ENCODE measurements at places on chromosomes 6 and 20. TPM values are rescaled to one million over a fixed set of nuclear protein-coding genes. Genes with fewer than 3 reads are reported as not detected.

DNA sequence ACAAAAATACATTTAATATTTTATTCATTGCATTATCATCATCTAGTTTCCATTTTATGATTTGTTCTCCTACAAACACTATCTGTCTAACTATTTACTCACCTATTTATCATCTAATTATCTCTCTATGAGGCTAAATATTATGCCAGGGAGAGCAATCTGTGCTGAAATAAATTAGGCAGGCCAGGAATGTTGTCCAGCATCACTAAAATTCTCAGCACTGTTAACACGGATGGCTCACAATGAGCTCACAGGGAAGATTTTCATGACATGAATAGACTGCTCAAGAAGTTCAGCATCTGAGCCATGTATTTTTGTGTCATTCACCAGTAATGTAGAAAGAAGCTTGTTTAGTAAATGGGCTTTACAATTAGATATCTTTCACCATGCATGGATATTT lies 1277.2 kb downstream of the GRIK2 start:
- DNase-seq = no peak

- no peak for DNase-seq
Measured at GRCh38 chr20:49515586-49515985, 33.1 kb upstream of the KCNB1 start.

DNA sequence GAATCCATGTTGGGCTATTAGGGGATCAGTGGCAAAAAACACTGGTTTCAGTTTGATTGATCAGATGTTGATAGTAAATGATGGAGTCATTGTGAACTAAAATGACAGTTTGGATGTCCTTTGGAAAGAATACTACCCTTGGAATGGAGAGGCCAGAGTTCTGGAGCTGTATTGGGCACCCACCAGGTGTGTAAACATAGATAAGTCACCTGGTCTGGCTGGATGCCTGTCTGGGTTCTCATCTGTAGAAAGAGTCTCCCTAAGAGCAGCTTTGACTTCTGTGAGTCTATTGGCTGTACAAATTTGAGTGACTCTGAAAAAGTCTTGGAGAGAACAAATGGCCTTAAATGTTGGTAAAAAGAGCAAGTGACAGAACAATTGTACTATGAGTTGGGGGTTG lies 115.0 kb downstream of the SCP2D1 start:
- DNase-seq = no peak

- no peak for DNase-seq
Measured at GRCh38 chr6:167988154-167988495, 9.3 kb upstream of the KIF25 start.

GRCh38 chr6:56814308-56814707 lies 140.6 kb upstream of the BEND6 start:
- no peak for DNase-seq

DNA sequence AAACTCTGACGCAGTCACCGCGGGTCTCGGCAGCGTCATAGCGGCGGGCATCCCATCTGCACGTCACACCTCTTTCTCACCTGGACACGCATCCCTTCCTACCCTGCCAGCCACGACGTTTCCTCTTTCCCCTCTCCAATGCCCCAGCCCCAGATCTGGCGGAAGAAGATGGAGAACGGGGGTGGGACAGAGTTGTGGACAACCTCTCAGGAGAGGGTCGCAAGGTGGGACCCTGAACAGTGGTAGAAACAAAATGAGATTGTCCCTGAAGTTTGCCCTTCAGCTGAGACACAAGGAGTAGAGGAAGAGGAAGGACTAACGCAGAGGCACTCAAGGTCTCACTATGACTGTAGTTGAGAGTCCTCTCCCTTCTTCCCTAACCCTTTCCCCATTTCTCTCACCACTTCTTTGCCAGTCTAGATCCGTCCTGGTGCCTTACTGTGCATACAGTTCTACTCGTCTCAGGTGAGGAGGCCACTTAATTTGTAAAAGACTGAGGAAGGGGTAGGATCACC lies 562 bp downstream of the TRIM39 start:
- no peak for DNase-seq

- DNase-seq = no peak
Measured at GRCh38 chr20:63331741-63332400, 29.3 kb downstream of the CHRNA4 start.

- DNase-seq = no peak
Measured at GRCh38 chr20:16175322-16175961, 397.8 kb downstream of the KIF16B start.

DNA sequence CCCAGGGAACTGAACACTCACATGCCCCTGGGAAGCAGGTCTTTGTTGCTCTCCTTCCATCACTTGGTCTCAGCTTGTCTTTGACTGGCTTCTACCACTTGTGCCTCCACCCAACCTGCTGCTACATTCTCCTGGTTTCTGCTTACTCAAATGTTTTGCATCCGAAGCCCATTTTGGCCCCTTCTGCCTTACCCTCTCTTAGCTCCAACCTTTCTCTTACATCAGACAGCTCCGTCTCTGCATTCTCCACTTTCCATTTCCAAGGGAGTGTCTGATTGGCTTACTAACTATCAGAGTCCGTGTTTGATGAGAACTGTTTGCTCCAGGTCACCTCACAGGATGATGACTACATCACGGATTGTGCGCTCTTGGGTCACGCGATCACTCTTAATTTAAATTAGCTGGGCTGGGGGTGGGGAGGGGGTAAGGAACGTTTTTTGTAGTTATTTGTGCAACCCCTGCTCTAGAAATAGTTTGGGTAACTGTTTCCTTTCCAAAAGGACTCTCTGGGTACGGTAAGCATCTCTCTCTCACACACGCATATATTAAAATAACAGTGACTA lies 844 bp upstream of the ABRACL start:
- no peak for DNase-seq

DNA sequence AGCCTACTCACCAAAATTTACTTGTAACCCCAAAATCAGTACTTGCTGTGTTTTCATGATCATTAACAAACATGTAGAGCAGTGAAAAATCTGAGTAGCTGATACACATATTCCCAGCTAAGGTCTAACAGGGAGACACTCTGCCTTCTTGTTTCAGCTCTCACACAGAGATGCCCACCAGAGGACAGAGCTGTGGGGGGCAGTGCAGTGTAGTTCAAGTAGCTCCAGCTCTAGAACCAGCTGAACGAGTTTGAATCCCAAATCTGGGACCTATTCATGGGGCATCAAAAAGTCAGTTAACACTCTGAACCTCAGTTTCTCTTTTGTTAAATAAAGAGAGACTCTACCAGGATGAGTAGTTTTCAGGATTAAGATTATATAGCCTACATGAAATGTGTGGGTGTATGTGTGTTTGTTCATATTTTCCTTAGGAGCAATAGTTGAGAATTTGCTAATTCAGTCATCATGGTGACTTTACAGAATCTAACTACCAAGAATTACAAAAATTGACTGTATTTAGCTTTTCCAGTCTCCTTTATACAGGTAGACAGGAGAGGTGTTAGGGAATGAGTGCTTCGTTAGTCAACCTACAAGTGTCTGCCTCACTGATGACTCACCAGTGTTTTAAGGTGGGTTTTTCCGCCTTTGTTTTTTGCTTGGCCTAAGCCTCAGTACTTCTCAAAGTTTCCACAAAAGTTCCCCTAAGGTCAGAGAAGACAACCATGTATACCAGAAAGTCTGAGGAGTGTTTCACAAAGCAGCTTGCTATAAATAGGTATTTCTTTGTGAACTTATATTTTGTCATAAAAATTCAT lies 164.0 kb upstream of the RUNX2 start:
- DNase-seq = no peak

DNA sequence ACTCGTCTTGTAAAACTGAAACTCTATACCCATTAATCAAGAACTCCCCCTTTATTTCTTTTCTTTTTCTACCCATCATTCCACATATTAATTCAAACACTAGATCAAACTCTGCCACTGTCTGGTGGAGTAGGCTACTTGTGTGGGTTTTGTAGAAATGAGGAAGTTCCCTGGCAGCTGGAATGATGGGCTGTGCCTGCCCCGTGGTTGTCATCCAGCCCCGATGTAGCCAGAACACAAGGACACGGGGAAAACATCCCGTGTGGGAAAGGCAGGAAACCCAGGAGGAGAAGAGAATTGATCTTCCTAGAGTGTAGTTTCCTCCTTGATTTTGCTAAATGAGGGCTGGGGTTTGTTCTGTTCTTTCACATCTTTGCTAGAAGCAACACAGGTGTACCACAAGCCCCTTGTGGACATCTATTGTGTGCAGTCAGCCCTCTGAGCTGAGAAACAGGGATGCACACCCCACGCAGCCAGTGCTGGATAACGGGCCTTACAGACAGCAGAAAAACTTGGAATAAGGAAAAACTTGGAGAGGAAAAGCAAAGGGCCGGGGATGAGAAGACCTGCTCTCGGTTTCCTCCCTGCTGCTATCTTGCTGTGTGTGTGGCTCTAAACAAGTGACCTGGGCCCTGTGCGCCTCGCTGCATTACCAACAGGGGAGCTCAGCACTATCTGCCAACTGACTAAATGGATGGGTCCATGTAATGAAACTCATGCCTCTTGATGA lies 88.0 kb downstream of the SCML4 start:
- DNase-seq = no peak

- no peak for DNase-seq
Measured at GRCh38 chr6:159012201-159012600, 12.2 kb upstream of the RSPH3 start.

GRCh38 chr20:49171909-49172308 lies 16.2 kb downstream of the STAU1 start:
- no peak for DNase-seq

DNA sequence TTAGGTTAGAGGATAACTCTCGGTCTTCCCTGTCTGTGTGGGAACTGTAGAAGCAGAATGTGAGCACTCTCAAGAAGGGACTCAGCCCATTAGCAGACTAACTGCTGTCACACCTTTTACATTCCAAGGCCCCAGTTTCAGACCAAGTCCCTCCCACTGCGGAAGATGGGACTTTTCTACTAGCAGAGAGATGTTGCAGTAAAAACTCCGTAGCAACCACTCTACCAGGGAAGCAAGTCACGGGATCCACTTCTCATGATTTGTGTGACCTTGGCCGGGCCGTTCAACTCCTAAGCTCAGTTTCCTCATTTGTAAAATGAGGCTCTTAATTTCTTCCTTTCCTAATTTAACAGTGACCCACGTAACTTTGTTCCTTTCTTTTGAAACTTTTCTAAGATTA lies 77.1 kb upstream of the SLC4A11 start:
- no peak for DNase-seq

DNA sequence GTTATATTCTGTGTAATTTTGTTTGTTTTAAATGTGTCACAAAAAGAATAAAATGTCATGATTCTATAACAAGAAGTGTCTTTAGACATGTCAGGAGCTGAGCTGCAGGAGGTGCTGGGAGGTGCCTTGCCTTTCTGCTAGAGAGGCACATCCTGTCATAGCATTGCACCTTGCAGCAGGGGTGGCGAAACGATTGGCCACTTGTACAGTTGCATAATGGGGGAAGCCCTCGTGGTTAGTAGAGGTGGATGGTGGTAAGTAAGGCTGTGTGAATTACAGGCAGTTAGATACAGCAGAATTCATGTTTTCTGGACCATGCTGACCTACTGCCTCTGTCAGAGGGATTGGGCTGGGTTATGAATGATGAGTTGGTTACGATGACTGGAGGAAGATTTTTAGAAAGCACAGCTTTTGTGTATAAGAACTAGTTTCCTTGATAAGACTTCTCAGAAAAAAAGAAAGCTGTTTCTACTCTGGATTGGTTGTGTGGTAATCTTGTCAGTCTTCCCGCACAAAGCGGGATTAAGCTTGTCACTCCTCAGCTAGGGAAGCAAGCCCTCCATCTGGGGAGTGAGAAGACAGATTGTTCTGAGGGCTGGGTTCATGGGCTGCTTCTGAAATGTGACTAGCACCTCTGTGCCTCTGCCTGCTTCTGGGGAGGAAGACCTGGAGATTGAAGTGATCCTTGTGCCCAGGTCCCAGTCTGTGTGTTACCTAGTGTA lies 74.9 kb downstream of the FOXO3 start:
- no peak for DNase-seq

- DNase-seq = no peak
Measured at GRCh38 chr6:68640491-68640835, 5.4 kb downstream of the ADGRB3 start.

DNA sequence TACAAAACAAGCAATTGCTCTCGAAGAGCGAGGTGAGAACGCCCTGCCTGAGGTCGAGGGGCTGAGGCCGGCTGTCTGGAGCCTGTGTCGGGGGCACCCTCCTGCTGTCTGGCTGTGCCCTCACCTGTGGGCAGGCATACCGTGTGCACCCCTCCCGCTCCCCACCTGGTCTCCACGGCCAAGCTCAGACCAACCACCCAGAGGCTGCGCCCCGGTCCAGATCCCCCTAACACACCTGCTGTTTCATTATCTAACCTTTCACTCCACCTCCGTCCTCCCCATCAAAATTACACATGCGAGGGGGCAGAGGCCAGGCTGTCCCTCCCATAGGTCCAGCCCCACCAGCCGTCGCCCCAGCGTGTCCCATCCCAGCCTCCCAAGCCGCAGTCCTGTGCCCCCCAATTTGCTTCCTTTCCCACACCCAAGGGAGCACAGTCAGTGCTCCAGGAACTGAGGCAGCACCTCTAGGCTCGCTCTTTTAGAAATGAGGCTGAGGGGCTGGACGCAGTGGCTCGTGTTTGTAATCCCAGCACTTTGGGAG lies 35.2 kb downstream of the NTSR1 start:
- no peak for DNase-seq

DNA sequence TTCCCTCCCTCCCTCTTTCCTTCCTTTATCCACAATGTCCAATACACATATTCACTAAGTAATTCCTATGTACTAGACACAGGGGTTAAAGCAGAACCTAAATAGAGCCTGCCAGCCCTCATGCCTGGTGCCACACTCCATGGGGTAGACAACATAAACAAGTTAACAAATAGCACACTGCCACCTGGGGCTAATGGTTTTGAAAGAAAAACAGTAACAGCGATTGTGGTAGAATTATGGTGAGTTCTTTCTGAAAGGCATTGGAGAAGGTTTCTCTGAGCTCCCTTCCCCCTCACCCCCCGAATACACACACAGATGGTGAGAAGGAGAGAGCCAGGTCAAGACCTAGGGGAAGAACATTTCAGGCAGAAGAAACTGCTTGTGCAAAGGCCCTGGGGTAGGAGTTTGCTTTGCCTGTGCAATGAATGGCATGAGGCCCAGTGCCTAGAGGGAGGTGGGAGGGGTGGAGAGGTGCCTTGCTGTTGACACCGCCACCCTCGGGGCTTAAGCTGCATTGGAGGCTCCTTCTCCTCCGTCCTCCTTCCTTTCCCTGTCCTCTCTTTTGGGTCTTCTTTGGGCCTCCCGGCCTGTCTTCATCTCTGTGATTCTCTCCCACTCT lies 502.4 kb upstream of the SULF2 start:
- no peak for DNase-seq

GRCh38 chr6:104324301-104324700 lies 535.4 kb downstream of the HACE1 start:
- no peak for DNase-seq

The MYLK2 gene
- total RNA-seq = 0.38 TPM

The C6orf132 gene
- total RNA-seq = 175 TPM

The PARD6B gene
- 4.7 TPM for total RNA-seq

The TINAG gene
- not detected for total RNA-seq

The RBBP8NL gene
- total RNA-seq = 6.2 TPM

The SLC26A8 gene
- total RNA-seq = not detected

The ACOT13 gene
- total RNA-seq = 6.1 TPM

The ULBP1 gene
- 0.26 TPM for total RNA-seq

The MLN gene
- not detected for total RNA-seq

Data from esophagus squamous epithelium (tissue), 5 donors.